ENCODE measurements at places on chromosomes 11 and 22. TPM values are rescaled to one million over a fixed set of nuclear protein-coding genes. Genes with fewer than 3 reads are reported as not detected.

DNA sequence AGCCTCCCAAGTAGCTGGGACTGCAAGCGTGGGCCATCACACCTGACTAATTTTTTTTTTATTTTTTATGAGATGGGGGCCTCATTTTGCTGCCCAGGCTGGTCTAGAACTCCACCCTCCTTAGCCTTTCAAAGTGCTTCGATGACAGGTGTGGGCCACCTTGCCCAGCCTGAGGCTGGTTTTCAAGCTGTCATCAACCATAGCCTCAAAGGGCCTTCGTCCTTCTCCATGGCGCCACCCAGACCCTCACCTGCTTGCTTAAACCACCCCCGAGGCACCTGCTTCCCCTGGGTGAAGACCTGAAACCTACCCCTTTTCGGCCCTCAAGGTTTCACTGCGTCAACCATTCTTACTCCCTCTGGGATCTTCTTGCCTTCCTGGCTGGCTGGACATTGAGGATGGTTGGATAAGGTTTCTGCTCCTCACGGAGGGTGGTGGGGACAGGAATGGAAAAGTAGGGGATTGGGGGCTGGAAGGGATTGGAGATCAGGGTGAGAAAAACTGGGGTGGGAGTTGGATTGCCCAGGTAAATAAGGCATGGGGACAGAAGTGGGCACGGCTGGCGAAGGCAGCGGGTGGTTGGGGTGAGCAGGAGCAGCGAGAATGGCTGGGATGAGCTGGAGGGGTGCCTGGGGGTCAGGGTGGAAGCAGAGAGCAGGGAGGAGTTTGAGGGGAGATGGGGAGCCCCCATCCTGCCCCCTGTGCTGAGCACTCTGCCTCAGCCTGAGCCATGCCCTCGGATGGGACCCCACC, 2.8 kb upstream of the ACR start:
- DNase-seq = no peak

- DNase-seq = no peak
These were observed 378.2 kb downstream of the DCDC1 start for GRCh38 chr11:30991376-30991775.

- no peak for DNase-seq
These were observed 414 bp downstream of the JOSD1 start for GRCh38 chr22:38700270-38700788.

DNA sequence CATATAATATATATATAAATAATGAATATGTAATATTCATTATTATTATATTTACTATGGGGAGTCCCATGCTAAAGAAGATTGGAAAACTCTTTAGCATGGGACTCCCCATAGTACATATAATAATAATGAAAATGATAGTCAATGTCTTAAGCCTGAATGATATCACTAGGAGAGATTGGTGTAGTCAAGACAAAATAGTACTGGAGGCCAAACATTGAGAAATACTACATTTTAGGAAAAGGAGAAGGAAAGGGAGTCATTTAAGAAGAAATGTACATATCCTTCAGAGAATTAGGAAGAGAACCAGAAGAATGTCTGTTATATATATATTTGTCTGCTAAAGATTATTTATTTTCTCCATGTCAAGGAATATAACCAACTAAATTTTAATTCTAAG, 5.0 kb upstream of the VWA5A start:
- no peak for DNase-seq

GRCh38 chr11:69263736-69264052, 30.3 kb upstream of the MYEOV start:
- no peak for DNase-seq

GRCh38 chr11:13834463-13834862, 128.1 kb upstream of the SPON1 start:
- peak; percentile 8 for DNase-seq

Gene OR2AG2
- not detected for total RNA-seq

Gene RGL4
- total RNA-seq = not detected

Gene ZW10
- 34.6 TPM for total RNA-seq

Gene ZBTB3
- total RNA-seq = 9.2 TPM

Gene SYT12
- 1.1 TPM for total RNA-seq

Gene LDHAL6A
- total RNA-seq = not detected

Gene MUC5AC
- total RNA-seq = not detected

Gene OR4D5
- not detected for total RNA-seq

Gene GSTT4
- total RNA-seq = not detected

Gene GAS2L1
- total RNA-seq = 10.0 TPM

Data from Daoy (cell line).